Tibial artery (tissue), 4 donors: ENCODE measurements at places on chromosomes 7 and 10.
A peak's percentile ranks its signal among the peaks of the same experiment; 100 is the strongest.

- DNase-seq, result no peak
Measured at GRCh38 chr10:9137368-9137767, 1082.9 kb downstream of the GATA3 start.

DNA sequence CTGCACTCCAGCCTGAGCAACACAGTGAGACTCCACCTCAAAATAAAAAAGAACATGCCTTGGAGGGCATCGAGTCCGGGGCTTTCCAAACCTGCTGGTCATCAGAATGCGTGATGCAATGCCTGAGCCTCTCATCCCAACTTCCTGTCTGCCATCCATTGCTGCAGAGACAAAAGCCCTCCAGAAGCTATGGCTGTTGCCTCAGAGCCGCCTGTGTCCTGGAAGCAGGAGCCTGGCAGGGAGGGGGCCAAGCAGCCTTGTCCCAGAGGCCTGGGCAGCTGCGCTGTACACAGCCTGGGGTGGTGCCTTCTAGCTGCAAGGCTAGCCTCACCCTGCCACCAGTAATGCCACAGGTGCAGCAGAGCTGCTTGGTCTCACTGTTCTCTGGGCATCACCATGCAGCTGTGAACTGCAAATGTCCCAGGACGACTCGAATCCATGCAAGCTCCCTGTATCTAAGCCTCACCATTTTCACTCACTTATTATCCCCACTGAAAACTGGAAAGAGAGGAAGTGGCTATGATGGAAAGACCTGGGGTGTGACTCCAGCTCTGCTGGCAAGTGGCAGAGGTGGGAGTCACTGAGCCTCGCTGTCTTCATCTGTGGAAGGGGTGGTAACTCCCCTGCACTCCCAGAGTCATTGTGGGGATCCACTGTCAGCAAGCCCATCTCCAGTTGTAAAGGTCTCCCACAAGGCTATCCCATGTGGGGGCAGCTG, 7.0 kb downstream of the ALOX5 start:
- peak; percentile 49 for DNase-seq

DNA sequence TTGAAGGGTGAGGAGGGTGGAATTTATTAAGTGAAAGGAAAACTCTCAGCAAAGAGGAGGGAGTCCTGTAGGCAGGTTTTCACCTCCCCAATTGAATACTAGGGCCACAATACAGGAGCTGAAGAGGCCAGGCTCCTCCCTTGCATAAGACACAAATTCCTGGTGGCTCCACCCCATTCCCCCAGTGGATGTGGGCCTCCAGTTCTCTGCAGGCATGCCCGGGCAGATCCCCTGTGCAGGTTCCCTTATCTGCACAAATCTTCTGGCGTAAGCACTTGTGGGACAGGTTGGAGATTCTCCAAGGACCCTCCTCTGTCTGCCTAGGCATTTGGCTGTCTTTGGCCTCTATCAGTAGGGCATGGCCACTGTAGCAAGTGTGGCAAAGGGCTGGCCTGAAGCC, 847.1 kb upstream of the MBL2 start:
- DNase-seq, result no peak

DNA sequence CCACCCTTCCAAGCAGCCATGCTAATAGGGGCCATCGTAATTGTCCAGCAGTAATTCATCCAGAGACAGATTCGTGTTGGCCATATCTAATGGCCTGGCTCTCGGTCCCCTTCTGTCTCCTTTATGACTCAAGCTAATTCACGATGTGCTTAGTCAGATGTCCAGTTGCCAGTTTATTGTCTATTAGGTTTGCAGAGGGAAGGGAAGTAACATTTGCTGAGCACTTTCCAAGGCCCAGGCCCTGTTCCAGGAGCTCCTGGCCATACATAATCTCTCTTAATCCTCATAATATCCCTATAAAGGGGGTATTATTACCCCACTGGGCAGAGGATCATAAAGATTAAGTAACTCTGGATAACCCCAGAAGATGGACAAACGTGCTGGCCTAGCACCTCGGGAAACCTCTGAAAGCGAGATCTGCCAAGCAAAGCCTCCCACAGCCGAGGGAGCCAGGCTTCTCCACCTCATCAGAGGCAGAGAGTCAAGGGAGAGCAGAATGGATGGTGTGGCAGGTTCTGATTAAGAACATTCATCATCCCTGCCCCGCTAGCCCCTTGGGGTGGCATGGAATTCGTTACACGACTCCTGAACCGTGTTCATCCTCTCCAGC, 153.7 kb downstream of the PLXNA4 start:
- DNase-seq, result no peak

- no peak for DNase-seq
Measured at GRCh38 chr7:121072826-121073225, 84.3 kb downstream of the CPED1 start.

DNA sequence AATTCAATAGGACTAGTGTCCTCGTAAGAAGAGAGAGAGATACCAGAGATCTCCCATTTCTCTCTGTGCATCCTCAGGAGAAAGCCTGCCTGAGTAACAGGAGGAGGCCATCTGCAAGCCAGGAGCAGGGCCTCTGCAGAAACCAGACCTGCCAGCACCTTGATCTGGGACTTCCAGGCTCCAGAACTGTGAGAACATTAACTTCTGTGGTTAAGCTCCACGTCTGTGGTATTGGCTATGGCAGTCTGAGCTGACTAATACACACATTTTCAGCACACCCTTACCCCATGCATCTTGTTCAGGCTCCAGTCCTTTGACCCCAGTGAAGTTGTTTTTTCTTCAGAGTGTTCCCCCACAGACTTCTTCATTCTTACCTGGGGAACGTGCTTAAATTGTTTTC, 3.1 kb upstream of the CRTAC1 start:
- DNase-seq, result no peak

GRCh38 chr7:299628-300027, 9.7 kb downstream of the FOXL3 start:
- DNase-seq, result peak; percentile 35
